SIG-M5 (cell line): ENCODE measurements at places on chromosomes 11 and 22.

DNA sequence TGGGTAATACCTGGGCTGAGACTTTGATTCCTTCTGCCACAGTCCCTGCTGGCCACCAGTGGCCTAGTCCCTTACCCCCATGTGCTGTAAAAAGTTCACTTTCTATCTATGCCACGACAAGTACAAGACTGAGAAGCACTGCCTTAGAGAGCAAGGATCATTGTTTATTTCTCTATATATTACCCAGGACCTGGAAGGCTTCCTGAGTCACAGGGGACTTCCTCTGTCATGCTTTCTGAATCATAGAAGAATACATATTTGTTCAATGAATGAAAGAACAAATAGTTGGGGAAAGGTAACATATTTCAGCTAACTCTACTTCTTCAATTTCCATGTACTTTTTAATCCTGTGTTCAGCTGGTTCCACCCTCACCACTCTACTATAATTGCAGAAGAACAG lies 5.5 kb upstream of the SYT9 start:
- DNase-seq: no peak

- no peak for DNase-seq
These were observed 58.9 kb downstream of the SHANK2 start for GRCh38 chr11:71193431-71193830.

- no peak for DNase-seq
These were observed 8.0 kb downstream of the MYO7A start for GRCh38 chr11:77136074-77136473.

GRCh38 chr11:15289723-15290122 lies 175.0 kb downstream of the INSC start:
- no peak for DNase-seq

DNA sequence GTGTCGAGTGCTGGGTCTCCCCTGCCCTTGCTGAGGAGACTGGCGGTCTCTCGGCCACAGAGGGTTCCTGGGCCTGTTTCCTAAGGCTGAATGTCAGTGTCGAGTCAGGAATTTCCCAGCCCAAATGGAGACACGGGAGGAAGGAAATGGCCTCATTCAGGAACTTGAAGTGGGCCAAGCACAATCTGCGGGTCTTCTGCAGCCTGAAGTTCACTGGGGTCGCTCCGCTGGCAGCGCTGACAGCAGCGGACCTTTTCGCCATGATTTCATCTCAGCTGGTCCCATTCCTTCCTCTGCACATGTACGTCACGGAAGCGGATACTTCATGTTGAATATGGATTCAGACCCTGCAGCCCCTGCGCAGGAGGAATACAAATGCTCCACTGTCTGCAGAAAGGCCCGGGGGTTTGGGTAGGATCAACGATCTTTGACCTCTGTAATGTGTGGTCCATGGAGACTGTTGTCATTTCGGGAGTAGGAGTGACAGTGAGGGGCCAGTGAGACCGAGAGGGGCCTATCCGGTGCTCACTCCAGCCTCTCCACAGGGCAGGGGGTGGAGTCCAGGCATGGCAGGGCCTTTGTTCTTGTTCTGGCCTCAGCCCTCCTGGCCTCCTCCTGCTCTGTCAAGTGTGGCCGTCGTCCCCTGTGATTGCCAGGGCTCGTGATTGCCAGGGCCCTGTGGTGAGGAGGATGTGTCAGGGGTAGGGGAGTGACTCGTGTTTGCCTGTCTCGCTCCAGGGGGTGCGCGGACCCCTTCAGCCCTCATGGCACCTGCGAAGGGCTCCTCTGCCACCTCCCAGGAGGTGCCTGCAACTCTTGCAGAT lies 402.3 kb downstream of the TBC1D22A start:
- no peak for DNase-seq

- no peak for DNase-seq
These were observed 71.8 kb upstream of the B3GAT1 start for GRCh38 chr11:134483857-134484256.

- DNase-seq: no peak
These were observed 89.2 kb downstream of the PLEKHA7 start for GRCh38 chr11:16924826-16925560.

GRCh38 chr11:22884217-22884616 lies 23.9 kb upstream of the CCDC179 start:
- no peak for DNase-seq

GRCh38 chr11:28461846-28462245 lies 353.7 kb downstream of the METTL15 start:
- no peak for DNase-seq

- DNase-seq: no peak
These were observed 44.0 kb downstream of the LIF start for GRCh38 chr22:30202531-30203006.

- no peak for DNase-seq
These were observed 284.7 kb upstream of the ANO5 start for GRCh38 chr11:21908211-21908610.

GRCh38 chr11:105236664-105237063 lies 97.1 kb upstream of the CARD18 start:
- no peak for DNase-seq

DNA sequence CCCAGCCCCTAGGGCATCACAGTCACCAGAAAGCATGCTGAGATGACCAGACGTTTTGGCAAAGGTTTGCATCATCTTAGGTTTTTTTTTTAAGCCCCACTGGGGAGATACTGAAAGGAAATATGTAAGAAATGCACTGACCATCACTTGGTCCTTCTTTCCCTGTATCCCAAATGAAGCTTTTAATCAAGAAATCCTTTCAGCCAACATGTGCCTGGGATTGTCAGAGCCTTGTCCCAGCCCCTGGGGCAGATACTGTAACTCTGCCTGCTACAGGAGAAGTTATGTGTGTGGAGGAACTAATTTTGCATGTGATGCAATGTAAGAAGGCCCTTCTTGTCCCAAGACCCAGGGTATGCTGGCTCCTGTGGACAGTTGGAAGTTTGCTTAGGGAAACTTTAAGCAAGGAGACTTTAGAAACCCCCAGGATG lies 65.6 kb downstream of the PPFIBP2 start:
- DNase-seq: no peak

- DNase-seq: no peak
These were observed 588.4 kb downstream of the METTL15 start for GRCh38 chr11:28696591-28696990.

GRCh38 chr11:45432100-45432499 lies 146.0 kb upstream of the SYT13 start:
- no peak for DNase-seq

DNA sequence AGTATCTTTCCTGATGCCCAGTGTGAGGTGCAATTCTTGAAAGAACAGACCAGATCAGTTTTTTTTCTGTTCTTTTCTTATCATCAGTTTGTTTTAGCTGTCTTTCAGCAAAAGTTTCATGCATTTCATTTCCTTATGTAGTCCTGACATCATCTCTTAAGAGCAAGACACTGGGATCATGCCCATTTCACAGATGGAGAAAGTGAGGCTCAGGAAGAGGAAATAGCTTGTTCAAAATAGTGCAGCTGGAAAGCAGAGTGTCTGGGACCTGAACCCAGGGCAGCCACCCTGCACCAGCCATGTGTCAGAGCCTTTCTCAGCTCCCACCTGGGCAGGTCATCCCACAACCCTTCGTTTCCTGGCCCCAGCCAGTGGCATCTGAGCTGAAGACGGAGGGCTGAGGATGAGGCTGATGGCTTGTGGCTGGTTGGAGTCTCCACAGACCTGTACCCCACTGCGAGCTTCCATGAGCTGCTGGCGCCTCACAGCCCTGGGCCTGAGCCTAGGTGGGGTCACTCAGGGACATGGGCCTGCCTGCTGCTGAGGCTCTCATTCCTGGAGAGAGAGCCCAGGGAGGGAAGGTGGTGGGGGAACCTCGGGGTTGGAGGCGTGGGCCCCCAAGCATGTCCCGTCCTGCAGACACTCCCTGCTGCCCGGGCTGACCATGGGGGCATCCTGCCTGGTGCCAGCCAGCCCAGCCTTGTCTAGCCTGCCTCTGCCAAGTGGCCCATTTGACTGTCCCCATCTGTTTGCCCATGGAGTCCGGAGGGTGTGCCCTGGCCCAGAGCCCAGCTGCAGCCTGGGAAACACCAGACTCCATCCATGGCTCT lies 61.8 kb downstream of the SMIM38 start:
- DNase-seq: no peak

- no peak for DNase-seq
These were observed 119.5 kb upstream of the VPREB1 start for GRCh38 chr22:22125028-22125578.

- DNase-seq: no peak
These were observed 10.1 kb downstream of the KRTAP5-5 start for GRCh38 chr11:1639666-1640065.
